ENCODE measurements at places on chromosomes 3 and 15.

GRCh38 chr15:36748366-36749115 lies 169.1 kb downstream of the CDIN1 start:
- no peak for DNase-seq

DNA sequence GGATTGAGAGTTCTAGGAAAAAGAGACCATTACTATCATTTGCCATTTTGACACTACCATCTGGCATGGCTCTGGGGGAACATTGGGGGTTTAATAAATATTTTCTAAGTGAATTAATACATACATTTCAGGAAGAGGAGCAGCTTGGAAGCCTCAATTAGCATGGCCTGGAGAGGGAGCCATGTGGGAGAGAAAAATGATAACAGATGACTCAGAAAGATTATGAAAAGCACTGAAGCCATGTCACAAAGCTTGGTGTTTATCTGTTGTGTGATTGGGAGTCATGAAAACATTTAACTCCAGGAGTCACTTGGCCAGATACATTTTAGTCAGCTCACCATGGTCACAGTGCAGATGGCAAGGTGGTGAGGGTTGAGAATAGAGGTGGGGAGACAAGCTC lies 121.0 kb downstream of the SSR3 start:
- DNase-seq: no peak

DNA sequence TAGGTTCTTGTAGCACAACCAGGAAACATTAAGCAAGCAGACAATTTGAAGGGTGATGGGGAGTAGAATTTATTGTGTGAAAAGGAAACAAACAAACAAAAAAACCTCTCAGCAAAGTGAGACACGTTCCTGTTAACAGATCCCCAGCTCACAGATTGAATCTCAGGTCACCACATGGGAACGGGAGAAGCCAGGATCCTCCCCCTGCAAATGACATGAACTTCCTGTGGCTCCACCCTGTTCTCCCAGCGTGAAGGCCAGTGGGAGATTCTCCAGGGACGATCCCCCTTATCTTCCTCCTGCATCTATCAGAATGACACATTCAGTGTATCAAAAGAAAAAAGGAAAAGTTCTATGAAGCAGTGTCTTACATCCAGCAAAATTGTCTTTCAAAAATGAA lies 1488.1 kb downstream of the OTOL1 start:
- DNase-seq: no peak

DNA sequence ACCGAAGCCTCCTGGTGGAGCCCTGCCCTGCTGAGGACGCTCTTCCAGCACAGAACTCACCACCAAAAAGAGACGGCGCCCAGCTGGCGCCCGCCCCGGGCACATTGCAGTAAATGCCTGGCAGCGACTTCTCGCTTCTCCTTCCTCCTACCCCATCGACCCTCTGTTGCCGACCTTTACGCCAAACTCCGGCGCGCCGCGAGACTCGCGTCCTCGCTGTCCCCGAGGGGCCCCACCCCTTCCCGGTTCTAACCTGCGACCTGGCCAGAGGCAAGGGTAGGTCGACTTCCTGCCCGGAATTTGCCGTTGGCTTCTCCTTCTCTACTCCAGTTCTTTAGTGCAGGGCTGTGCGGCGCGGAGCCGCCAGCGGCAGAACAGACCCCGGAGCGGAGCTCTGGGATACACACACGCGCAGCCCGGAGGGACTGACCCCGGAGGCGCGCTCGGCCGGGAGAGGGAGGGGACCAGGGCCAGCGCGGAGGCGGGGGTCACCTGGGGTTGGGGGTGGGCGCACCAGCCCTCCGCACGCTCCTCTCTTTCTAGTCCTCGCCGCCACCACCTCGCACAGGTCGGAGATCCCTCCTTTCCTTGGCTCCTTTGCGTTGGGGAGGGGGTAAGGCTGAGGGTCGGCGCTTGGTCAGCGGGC lies 226.6 kb upstream of the AZI2 start:
- peak; percentile 18 for DNase-seq

GRCh38 chr3:156735471-156735870 lies 61.1 kb downstream of the TIPARP start:
- DNase-seq: no peak

Measured in left ventricle myocardium inferior (tissue), 1 donor.